CD4-positive, alpha-beta T cell treated with Interleukin-6 for 4 hours (primary cell): ENCODE measurements at places on chromosomes 12 and 14.
A peak's percentile ranks its signal among the peaks of the same experiment; 100 is the strongest.

- no peak for DNase-seq
These were observed 6.7 kb downstream of the TRHDE start for GRCh38 chr12:72278894-72279293.

DNA sequence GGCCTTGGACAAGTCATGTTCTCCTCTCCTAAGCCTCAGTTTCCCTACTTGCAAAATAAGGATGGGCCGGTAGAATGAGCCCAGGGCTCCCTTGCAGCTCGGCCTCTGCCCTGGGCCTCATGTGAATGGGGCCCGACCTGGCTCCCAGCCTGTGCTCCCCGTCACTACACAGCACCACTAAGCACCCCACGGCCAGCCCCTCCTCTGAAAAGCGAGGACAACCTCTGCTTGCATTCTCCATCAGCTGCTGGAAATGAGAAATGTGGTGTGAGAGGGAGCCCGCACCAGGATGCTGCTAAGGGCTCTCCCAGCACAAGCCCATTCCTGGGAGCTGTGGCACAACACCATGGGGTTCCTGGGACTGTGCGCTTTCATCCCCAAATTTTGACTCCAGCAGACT is 10.2 kb downstream of the SLC25A47 start:
- DNase-seq = no peak

DNA sequence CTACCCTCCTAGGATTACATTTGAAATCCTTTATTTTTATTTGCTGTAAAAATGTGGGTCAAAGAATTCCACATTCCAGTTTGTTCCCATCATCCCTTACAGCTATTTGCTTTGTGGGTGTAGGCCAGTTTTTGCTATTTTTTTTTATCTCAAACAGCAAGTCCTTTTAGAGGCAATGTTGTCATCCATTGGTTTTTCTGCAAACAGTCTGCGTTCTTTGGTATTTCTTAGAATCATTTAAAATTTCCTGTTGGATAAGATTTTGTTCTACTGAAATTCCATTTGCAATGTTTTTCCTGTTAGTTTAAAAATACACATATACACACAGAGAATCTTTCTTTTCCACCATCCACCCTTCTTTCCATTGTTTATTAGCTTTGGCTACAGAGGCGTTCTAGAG is 53.3 kb upstream of the STK38L start:
- no peak for DNase-seq

- DNase-seq = no peak
These were observed 44.4 kb upstream of the CHPT1 start for GRCh38 chr12:101653030-101653429.

DNA sequence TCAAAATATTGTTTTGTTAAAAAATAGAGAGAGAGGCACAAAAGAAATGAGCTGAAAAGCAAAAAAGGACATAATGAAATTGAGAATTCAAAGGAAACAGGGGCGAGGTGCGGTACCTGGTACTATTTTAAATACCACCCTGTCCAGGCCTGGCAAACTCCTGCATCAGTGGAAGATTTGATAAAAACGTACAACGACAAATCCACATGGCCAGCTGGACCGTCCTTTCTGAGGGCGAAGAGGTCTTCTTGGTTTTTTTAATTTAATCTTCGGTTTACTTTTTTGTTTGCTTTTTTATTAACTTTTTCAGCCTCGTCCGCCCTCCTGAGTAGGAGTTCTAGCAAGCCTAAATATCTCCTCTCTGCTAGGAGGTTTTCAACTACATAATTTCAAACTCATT is 11.9 kb downstream of the BCL11B start:
- no peak for DNase-seq

GRCh38 chr14:102351023-102351422 is 11.7 kb downstream of the CINP start:
- no peak for DNase-seq

DNA sequence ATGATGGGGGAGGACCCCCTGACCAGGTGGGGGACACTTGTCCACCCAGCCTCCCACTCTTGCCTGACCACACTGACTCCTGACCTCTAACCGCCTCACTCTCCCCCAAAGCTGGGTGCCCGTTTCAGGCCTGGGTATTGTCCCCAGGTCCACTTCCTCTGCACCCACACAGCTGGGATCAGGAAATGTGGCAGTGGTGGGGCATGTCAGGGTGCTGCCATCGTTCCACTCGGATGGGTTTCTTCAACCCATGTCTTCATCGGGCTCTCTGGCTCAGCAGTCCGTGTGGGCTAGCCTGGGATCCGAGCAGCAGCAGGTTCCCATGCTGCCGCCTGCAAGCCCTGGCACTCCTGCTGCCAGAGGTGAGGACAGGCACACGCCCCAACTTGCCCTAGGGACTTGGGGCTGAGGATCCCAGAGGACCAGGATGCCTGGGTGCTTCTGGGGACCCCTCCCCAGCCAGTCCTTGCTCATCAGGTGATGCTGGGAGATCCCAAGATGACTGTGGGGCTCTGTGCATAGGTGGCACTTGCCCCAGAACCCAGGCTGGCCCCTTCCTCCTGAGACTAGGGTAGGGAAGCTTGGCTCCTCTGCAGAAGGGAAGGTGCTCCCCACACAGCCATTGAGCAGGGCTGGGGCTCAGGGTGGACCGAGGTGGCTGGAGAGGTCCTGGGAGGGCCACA is 2.9 kb upstream of the CLBA1 start:
- no peak for DNase-seq

GRCh38 chr12:92192360-92192759 is 46.7 kb upstream of the BTG1 start:
- no peak for DNase-seq

DNA sequence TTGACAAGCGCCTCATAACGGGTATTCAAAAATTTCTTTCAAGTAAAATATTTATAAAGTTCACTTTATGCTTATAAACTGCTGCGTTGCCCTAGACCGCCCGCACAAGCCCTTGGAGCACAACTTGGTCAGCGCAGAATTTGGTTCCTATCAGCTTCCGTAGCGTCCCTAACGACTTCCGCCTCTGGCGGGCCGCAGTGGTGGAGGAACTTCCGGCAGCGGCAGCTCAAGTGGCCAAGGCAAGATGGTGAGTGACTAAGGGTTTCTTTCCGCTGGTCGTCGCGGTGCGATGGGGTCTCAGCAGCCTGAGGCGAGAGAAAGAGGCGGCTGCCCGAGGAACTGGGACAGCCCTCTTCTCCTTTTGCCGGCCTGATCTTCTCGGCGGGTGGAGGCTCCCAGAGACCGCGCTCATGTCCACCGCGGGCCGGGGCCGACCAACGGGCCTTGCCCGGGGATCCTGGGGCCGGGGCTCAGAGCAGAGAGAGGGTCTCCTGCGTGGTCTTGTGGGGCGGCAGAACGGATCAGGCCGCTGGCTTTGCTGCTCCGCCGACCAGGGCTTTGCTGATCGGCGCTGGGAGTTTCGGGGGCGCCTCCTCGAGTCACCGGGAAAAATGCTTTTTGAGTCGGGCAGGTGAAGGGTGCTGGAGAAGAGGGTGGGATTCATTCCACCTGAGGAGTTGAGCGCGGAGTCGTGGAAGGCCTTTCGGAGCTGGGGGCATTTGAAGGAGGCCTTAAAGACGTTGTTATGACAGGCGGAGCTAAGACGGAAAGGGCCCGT is at the start of gene PSMC1:
Gene PSMC1, plus strand, starts transcription at position 200 of the 778 bp plus-strand sequence. Its CDS starts 45 bp downstream, at position 245.
- DNase-seq = peak; percentile 86

DNA sequence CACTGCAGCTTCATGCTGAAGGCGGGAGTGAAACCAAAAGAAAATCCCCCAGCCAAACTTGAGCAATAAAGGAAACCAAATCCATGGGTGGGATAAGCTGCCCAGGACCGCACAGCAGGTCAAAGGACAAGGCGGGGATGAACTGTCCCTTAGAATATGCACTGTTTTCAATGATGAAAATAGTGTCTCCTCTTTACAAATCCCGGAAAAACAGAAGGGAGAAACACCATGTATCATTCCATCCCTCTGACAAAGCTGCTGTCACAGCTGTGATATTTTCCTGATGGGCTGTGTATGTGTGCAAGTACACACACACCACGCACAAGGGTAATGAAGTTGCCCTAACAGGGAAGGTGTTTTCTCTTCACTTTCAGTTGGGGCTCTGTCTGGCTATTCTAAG is 70.3 kb downstream of the ACTN1 start:
- DNase-seq = no peak

GRCh38 chr12:116528498-116528897 is 30.7 kb upstream of the MAP1LC3B2 start:
- no peak for DNase-seq

DNA sequence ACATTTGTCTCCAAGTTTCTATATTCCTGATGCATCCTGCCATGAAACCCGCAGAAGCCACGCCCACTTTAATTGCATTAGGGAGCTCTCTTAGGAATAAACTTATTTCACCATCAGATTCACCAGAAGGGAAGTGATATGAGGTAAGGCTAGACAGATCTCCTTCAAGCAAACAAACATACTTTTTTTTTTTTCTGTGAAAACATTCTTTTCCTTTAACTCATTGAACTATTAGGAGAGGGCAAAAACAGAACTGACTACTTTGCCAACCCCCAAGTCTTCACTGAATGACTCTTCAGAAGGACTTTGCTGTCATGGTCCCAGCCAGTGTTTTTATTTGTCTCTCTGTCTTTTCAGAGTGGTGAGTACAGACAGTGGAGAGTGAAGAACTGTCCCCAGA is 48.4 kb downstream of the GTF2A1 start:
- no peak for DNase-seq

DNA sequence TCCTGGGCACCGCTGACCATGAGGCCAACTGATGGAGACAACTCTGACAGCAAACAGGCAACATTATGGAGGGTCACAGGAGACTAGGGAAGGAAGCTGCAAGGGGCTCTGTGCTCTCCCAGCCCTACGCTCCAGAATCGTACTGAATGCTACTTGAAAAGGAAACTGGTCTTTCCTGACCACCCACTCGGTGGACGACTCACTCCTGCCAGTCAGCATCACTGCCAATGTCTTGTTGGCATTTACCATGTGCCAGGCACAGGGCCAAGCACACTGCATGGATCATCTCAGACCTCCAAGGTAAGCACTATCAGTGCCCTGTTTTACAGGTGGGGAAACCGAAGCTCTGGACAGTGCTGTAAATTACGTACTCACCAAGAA is 38.0 kb downstream of the CCDC85C start:
- no peak for DNase-seq

DNA sequence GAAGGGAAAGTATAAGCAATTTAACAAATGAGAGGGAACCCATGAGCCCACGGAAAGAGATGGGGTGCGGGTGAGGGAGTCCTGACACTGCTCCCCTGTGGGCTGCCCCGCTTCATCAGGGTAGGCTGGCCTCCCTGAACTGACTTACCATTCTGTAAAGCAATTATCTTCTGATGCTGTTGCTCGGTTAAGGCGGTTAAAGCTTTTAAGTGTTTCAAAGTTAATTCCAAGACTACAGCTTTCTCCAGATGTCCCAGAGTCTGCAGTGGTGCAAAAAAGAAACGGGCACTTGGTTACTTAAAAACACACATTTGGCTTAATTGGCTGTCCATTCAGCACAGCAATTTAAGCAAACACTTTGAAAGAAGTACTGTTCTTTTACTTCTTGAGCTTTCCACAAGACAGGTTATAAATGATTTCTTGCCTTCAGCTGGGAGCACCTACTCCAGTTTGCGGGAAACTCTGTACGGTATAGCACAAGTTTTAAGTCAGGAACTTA is 1.3 kb downstream of the BHLHE41 start:
- DNase-seq = no peak

DNA sequence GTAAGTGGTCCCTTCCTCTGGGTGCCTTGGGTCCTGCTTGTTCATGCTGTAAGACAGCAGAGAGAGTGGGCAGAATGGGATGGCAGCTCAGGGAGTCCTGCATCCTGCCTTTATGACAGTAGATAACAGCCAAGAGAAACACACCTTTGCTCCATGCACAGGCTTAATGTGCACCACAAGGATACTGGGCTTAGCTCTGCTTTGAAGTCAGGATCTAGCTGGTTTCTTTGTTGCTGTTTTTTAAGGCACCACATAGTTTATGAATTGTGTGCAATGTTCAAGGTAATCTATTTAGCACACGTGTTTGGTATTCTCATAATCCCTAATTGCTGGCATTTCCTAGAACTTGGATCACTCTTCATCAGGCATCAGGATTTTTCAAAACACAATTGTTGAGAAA is 239.5 kb upstream of the DCN start:
- no peak for DNase-seq

- DNase-seq = peak; percentile 63
These were observed 67.0 kb downstream of the ARF6 start for GRCh38 chr14:49959822-49960408.

DNA sequence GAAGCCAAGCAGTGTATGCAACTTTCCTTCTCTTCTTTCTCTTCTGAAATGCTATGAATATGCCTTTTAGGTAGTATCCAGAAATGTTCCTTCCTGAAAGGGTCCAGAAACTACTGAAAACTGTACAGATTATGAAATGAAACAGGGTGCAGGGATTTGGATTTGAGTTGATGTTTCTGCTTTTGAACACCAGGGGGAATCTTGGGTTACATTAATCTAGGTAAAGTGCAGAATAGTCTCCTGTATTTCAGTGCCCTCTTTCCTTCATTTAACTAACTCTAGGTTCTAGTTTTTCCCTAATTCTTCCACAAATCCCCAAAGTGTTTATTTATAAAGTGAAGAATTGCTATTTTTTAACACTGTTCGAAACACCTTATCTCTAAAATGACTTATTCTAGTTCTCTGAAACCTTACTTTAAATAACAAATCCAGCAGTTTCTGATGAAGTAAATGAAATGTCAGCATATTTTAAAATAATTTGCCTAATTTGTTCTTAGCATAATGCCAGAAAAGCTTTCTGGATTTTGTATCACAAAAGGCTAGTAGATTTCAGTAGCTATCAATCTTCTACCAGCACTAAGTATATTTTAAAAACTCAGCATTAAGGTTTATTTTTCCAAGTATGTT is 111.9 kb downstream of the LRRK2 start:
- no peak for DNase-seq

DNA sequence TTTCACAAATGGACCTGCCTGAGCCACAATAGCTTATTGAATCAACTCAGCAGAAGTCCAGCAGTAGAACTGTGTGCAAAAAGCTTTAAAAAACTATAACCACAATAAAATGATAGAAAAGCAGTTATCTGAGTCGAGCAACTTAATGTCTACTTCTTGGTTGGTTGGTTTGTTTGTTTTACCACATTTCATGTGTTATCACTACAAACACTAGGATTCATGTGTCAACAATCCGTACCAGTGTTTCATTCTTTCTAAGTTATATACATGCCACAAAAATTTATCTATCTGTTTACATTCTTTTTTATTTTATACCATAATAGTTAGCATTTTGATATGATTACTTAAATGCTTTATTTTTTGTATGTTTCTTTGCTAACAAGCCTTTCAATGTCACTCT is 339.0 kb downstream of the KCNH5 start:
- DNase-seq = no peak

GRCh38 chr12:28191051-28192048 is 1.1 kb downstream of the CCDC91 start:
- DNase-seq = peak; percentile 61

GRCh38 chr12:546920-547845 is 87.4 kb downstream of the B4GALNT3 start:
- DNase-seq = peak; percentile 75

GRCh38 chr14:56065621-56066290 is 52.5 kb upstream of the PELI2 start:
- no peak for DNase-seq

DNA sequence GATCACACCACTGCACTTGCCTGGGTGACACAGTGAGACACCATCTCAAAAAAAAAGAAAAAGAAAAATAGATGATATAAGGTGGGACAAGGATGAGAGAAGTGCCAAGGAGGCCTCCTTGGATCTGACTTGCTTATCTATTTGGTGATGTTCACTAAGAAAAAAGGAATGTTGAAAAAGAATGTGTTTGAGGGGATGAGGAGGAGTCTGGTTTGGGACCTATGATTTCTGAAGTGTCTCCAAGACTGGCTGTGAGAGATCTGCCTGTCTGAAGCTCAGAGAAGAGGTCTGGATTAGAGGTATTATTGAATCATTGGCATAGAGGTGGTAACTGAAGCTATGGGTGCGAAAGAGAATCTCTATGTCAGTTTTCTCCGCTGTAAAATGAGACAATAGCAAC is 42.8 kb downstream of the BCAT1 start:
- no peak for DNase-seq
